ENCODE measurements at places on chromosomes 2 and 18.

DNA sequence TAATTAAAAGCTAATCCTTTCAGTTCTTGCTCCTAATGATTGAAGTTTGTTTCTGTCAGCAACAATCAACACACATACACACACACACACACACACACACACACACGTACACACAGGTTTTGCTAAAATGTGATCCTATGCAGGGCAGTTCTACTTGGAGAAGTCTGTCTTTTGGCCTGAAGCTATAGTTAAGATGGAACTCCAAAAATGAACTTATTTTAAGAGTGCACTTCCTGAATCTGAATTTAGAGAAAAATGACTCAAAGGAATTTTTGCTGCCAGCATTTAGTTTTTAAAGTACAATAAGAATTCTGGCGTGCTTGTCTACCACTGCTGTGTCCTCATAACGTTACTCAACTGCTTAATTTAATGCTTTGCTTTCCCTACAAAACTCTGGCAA lies 6.6 kb downstream of the GALNT5 start:
- DNase-seq: no peak

- no peak for DNase-seq
Observed at GRCh38 chr2:159090514-159091201, 122.2 kb downstream of the TANC1 start.

DNA sequence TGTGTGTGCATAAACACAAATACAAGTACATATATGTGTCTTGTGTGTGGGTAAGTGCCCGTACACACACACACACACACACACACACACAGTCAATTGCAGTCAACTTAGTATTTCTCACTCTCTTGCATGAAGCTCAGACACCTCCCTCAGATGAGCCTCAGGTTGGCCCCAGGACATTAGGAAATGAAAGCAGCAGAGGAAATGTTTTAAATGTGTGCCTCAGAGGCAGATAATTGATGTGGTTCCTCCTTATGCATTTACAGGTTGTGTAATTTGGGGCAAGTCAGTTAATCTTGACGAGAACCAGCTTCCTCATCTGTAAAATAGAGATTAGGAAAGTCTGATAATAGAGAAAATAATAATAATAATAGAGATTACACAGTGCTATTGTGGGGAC lies 814.0 kb upstream of the ID2 start:
- no peak for DNase-seq

GRCh38 chr2:164737612-164738081 lies 104.0 kb downstream of the COBLL1 start:
- DNase-seq: peak; percentile 57

GRCh38 chr2:56001947-56002346 lies 78.4 kb upstream of the EFEMP1 start:
- no peak for DNase-seq

GRCh38 chr2:124026503-124026902 lies 1.4 kb downstream of the CNTNAP5 start:
- DNase-seq: no peak

DNA sequence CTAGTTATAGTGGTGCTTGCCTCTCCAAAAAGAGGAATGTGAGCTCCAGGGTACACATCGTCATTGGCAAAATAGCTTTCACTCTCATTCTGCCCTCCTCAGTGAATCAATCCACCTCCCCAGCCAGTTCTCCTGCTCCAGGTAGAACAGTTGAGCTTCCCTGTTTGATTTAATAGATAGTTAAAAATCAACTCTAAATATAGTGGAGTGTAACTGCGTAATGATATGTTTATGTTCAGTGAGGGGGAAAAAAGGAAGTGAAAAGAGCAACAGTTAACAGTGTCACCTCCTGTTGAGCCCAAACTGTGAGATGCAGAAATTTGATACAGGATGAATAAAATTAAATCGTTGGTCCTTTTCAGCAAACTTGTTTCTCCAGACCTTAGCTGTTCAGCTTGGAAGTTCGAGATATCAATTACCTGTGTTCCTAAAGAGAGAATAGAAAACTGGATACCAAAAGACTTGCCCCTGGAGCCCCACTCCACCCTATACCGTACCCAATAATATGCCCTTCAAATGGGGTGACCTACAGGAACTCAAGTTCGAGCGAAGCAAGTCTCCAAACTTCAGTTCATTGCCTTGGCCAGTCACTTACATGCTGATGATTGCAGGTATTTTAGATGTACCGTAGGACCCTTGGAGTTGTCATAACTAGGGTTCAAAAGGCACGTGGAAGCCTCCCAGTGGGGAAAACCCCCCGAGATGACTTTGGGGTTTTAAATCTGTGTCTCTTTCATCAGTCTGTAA lies 708.4 kb downstream of the RNF144A start:
- no peak for DNase-seq

DNA sequence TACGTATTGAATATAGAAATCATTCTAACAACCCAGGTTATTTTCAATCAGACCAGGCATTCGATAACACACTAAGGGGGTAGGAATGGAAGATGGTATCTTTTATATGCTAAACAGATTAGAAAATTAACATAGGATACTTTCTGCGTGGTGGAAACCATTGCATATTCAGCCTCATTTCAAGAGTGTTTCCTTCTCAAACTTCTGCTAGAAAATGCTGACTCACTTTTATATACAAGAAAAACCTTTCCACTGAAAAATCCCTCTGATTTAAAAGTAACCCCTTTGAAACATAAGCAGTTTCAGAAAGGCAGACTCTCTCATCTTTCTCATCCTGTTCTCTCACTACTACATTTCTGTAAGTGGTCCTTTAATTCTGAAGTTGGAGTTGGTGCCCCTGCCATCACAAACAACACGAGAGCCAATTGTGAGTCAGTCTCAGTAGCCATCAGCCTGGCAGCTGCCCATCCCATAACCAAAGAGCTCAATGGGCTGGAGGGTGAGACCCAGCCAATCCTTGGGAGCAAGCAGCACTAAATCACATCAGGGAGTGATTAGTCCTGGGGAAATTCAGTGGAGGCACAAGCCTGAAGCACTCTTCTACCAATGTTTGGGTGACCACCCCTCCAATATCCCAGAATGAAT lies 343.1 kb downstream of the CELF4 start:
- no peak for DNase-seq

DNA sequence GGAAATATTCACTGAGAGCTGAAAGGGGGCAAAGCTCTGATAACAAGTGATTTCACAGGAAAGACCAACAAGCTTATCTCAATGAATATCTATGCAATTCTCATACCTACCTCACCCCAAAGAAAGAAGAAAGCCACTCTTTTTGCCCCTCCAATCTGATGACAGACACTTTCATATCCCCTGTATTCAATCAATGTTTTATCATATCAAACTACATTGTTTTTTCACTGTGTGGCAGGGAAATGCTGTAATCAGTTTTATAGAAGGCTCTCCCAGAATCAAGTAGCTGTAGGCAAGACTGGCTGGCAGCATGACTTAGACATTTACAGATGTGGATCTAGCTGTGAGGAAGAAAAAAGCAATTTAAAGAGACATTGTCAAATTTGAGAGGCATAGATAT lies 81.3 kb upstream of the PIK3C3 start:
- DNase-seq: no peak

- no peak for DNase-seq
Observed at GRCh38 chr2:19525313-19525712, 166.9 kb upstream of the OSR1 start.

DNA sequence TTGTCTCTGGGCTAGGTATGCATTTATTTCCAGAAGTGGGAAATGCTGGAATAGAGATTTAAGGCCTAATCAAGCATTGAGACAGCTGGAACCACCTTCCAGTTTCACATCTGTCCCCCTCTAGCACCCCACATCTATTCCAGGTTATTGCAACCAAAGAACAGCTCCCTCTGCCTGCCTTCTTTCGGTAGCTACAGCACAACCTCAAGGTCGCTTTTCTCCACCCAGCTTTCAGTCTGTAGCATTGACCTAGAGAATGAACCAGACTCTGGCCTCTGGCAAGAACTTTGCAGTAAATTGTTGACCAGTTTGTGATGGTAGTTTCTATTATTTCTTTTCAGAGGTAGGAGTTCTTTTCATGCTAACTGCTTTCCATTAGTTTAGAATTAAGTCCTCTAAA lies 484.2 kb downstream of the DLGAP1 start:
- no peak for DNase-seq

GRCh38 chr18:5144629-5145028 lies 52.4 kb downstream of the AKAIN1 start:
- DNase-seq: no peak

DNA sequence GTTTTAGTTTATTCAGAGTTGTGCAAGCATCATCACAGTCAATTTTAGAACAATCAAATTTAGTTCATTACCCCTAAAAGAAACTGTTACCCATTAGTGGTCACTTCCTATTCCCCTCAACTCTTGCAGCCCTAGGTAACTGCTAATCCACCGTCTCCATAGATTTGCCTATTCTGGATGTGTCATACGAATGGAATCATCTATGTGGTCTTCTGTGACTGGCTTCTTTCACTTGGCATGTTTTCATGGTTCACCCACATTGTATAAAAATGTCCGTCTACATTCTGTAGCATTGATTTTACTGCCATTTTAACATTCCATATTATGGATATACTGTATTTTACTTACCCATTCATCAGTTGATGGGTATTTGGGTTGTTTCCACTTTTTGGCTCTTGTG lies 5.3 kb upstream of the CEP68 start:
- no peak for DNase-seq

DNA sequence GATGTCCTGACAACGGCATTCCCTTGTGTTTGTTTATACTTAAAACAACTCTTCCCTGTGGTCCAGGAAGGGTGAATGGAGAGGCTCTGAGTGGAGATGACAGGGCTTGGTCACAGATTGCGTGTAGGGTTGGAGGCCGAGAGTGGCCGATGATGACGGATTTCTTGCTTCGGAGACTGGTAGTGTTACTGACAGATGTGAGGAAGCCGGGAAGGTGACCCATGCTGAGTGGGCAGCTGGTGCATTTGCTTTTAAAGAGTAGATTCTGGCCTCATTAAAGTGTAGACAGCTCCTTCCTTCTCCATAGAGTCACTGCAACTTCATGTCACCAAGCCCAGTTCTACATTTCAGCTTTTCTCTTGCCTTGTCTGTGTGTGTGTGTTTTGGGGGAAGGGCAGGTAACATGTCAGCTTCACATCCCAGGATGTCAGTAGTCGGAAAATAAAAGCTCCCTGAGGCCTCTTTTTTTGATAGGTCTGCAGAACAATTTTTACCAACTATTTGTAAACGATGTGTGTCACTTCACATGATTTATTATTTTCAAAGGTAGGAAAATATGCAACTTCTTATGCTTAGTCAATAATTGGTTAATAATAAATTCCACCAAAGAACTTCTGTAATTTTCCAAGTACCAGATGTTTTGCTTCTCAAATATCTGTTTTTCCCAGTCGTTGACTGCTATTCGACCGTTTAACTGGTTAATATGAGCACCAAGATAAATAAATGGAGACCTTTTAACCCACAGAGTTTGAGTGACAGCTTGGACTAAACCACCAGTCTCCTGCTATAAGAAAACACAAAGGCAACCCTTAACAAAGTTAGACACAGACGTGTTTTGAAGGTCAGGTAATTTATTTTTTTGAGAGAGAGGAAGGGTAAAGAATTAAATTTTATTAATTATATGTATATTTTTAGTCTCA lies 436.9 kb downstream of the SLC4A3 start:
- DNase-seq: no peak

DNA sequence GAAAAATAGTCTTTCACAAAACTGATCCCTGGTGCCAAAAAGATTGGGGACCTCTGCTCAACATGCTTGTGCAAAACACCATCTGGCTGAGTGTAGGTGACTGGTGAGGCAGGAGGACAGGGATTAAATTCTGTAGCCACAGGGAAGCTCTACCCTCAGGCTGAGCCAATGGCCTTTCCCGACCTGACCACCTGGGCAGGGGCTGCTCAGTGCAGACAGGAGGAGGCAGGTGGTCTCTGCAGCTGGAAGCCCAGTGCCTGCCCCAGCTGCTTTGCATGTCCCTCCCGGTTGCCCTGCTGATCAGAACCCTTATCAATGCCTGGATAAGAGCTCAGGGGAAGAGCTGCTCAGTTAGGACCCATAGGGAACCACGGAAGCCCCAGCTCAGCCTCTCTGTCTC lies 235.3 kb downstream of the ANKRD36 start:
- DNase-seq: no peak

DNA sequence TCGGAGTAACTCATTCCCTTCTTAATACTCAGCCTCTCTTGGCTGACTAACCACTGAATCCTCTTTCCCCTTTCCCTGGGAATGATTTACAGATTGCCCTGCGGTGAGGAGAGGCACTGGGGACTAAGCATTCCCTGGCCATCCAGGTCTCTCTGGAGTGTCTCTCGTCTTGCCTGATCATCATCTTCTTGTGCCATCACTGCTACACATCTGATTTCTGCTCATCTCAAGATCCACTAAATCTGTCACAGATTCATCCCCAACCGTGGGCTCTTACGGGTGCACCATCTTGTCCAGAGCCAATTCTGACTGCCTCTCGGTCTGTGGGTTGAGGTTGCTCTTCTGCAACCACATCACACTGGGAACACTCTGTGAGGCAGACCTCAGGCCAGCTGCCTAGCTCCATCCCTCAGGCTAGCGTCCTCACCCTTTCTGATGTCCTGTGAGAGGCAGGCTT lies 12.0 kb downstream of the SFTPB start:
- DNase-seq: peak; percentile 53

- peak; percentile 59 for DNase-seq
Observed at GRCh38 chr18:58572181-58572580, 56.7 kb downstream of the ALPK2 start.

GRCh38 chr2:109089602-109090300 lies 39.3 kb upstream of the SH3RF3 start:
- DNase-seq: peak; percentile 27

- DNase-seq: no peak
Observed at GRCh38 chr2:135050132-135050531, 2.0 kb upstream of the RAB3GAP1 start.
